ENCODE measurements at places on chromosomes 11 and 22.

DNA sequence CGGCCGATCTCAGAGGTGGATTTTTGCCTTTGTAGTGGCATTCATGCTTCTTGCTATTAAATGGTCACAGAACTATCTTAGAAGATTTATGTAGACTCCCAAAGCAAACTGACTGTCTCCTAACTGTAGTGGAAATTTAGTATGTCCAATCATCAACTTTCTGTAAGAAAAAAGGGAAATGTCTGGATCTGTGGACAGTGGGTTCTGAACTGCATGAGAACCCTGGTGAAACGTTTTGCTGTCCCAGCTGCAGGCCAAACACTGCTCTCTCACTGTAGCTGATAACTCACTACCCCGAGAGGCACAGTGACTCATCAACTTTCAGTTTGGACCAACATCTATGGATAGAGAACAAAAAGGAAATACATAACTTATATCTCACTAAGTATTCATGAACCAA, 387.1 kb downstream of the SOX6 start:
- DNase-seq: no peak

- DNase-seq: peak; percentile 73
Observed at GRCh38 chr11:73625696-73626318, 20.6 kb upstream of the PLEKHB1 start.

GRCh38 chr22:35978201-35978600, 50.4 kb downstream of the RBFOX2 start:
- DNase-seq: no peak

GRCh38 chr11:117457835-117458234, 130.2 kb downstream of the CEP164 start:
- no peak for DNase-seq

DNA sequence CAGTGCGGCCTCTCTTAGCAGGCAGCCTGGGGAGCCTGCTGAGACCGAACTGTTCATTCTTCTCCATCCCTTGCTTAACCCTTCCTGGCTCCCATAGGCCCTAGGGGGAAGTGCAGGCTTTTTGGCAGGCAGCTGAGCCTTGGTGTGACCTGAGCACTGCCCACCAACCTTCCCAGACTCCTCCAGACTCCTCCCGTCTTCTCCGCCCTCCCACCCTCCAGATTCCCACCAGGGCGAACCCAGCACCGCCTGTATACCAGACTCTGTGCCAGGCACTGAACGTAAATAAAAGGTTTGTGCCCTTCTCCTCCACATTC, 7.9 kb downstream of the RELT start:
- DNase-seq: no peak

DNA sequence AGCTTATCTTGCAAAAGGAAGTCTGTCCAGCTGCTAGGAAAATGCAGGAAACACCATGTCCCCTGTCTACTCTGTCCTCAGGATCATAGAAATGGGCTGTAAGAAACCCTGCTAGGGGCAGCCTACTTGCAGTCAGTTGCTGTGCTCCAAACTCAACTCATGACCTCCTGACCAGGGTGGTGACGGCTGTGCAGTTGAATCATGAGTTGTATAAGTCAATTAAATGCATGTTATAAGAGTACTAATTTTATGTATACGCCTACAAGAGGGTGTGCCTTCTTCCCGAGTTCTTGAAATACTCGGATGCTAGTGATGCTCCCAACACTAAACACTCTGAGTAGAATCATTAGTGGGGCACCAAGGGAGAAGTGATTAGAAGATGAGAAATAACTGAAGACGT, 776.4 kb downstream of the OPCML start:
- no peak for DNase-seq

DNA sequence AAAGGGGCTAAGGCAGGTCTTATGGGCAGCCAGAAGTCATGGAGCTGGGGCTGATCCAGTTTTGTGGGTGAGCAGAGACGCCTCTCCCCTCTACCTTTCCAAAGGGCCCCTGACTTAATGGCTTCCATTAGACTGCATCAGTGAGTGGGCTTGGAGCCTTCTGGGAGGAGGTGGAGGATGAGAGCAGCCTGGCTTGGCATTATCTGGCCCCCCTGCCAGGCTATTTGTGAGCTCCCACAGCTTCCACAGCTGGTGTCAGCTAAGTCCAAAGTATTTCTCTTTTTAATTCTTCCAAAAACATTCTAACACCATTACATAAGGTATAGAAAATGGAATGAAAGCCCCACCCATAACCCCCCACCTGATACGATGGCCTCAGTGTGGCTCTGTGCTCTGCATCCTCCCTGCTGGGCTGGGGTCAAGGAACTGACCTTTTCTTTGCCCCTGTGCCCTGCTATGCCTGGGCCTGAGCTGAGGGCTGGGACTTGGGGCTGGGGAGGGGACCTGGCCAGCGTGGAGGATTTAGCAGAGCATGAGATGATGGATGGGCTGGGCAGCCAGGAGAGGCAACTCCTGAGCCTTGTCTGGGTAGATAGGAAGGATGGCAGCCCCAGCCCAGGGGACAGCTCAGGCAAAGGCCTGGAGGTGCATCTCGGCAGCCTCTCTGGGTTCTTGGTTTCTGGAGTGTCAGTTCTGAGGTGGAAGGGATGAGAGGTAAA, 4.0 kb downstream of the AIFM3 start:
- DNase-seq: no peak

GRCh38 chr11:125397421-125397820, 98.6 kb downstream of the FEZ1 start:
- DNase-seq: no peak

DNA sequence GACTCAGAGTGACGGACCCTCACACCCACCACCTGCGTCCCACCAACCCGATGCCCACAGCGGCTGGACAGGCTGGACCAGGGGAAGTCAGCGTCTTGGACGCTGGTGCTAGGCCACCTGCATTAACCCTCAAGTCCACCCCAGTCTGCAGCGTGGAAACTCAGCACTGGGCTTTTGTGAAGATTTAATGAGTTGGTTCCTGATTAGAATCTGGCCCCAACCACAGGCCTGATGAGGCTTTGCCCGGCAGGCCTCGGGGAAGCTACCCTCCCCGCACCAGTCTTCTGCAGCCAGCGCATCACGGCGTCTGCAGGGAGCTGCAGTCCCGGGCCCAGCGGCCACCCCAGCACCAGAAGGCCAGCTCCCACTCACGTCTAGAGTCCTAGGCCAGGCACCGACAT, 101.0 kb downstream of the BRD1 start:
- no peak for DNase-seq

GRCh38 chr11:62917906-62918502, 3.2 kb downstream of the CHRM1 start:
- no peak for DNase-seq

- no peak for DNase-seq
Observed at GRCh38 chr11:13229136-13229535, 48.5 kb upstream of the BMAL1 start.

GRCh38 chr11:77309401-77310085, 8.1 kb upstream of the GDPD4 start:
- no peak for DNase-seq

- no peak for DNase-seq
Observed at GRCh38 chr22:46460857-46461256, 76.6 kb downstream of the CELSR1 start.

DNA sequence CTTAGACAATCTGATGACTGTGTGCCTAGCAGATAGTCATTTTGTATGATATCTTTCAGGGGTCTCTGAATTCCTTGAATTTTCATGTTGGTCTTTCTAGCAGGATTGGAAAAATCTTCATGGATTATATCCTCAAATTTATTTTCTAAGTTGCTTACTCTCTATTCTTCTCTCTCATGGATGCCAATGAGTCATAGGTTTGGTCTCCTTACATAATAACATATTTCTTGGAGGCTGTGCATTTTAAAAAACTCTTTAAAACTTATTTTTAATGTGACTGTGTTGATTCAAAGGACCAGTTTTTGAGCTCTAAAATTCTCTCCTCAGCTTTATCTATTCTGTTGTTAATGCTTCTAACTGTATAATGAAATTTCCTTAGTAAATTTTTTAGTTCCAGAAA, 198.7 kb downstream of the AASDHPPT start:
- DNase-seq: no peak

- DNase-seq: no peak
Observed at GRCh38 chr11:45163956-45164575, 17.6 kb downstream of the PRDM11 start.

GRCh38 chr11:6608011-6608410, 4.0 kb downstream of the TAF10 start:
- DNase-seq: no peak

DNA sequence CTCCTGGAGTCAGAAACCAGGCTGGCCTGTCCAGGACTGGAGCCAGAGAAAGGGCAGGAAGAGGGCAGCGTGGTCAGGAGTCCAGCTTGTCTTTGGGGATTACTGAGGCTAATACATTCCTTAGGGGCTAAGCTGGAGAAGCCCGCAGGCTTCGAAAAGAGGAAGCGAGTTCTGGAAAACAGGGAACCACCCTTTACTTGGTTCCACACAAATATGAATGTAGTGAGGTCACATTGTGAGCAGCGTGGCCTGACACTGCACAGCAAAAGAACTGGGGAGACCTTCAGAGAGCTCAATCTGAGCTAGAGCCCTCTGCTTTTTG, 132.3 kb downstream of the CEP164 start:
- no peak for DNase-seq

GRCh38 chr11:109016724-109017123, 351.9 kb downstream of the DDX10 start:
- DNase-seq: no peak

DNA sequence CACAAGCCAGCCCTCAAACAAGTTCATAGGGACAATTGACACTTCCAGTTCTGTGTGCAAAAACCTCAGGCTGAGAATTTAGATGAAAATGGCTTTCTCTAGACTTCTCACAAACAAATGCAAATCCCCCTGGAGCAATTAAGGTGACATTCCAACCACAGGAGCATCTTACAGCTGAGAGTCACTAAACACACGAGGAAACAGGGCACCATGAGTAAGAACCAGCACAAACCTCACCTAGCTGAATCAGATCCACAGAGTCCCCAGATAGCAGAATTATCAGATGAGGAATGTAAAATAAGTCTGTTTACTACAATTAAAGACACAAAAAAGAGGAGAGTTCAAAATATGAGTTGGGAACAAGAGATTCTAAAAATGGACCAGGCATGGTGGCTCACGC, 51.5 kb downstream of the RTL6 start:
- DNase-seq: no peak

DNA sequence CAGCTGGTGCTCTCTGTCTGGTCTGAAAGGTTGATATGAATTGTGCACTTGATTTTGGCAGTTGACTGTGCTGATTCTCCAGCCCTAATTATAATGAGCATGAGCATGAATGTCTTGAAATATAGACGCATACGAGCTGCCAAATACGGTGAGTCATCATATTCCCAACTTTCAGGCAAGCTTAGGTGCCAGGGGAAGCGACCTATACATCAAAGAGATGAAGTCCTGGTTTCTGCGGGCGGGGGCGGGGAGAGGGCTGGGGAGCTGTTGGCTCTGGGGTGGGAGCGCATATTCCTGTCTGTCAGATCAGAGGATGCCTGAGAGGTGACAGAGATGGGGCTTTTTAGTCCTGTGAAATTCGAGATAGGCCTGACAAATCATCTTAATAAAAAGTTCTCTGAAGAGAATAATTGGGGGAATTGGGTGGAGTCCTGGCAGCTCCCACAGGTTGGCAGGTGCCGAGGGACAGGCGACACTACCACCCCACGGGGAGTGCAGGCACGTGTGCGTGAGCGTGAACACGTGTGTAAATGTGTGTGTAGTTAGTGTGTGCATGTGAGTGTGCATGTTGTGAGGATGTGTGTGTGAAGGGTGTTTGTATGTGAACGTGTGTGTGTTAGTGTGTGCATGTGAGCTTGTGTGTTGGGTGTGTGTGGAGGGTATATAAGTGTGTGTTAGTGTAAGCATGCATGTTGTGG, 865.3 kb downstream of the TBC1D22A start:
- no peak for DNase-seq

DNA sequence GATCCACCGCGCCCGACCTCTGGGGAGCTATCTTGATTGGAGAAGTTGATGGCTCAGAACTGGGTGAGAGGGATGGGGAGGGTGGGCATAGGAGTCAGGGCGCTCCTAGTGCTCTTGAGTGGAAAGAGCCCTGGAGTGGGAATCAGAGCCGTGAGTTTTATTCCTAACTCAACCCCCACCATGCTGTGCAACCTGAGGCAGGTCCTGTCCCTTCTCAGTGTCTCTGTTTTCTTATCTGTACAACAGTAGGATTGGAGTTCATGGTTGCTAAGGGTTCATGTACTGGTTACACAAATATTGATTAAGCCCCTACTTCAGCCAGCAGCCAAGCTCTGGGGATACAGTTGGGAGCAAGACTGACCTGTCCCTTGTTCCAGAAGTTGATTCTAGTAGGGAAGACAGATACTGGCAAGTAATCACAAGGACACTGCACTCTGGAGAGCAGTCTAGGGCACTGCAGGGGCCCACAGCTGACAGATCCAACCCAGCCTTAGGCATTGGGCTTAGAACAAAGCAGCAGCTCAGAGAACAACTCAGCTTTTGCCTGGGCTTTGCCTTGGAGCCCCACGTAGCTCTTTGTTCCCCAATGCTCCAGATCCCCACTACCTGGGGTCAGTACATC, 12.4 kb upstream of the DAGLA start:
- DNase-seq: no peak

GRCh38 chr11:92449780-92450179, 225.2 kb downstream of the FAT3 start:
- DNase-seq: no peak

- no peak for DNase-seq
Observed at GRCh38 chr11:99934008-99934407, 753.1 kb upstream of the ARHGAP42 start.

- no peak for DNase-seq
Observed at GRCh38 chr11:60988658-60989057, 17.2 kb downstream of the CD6 start.

DNA sequence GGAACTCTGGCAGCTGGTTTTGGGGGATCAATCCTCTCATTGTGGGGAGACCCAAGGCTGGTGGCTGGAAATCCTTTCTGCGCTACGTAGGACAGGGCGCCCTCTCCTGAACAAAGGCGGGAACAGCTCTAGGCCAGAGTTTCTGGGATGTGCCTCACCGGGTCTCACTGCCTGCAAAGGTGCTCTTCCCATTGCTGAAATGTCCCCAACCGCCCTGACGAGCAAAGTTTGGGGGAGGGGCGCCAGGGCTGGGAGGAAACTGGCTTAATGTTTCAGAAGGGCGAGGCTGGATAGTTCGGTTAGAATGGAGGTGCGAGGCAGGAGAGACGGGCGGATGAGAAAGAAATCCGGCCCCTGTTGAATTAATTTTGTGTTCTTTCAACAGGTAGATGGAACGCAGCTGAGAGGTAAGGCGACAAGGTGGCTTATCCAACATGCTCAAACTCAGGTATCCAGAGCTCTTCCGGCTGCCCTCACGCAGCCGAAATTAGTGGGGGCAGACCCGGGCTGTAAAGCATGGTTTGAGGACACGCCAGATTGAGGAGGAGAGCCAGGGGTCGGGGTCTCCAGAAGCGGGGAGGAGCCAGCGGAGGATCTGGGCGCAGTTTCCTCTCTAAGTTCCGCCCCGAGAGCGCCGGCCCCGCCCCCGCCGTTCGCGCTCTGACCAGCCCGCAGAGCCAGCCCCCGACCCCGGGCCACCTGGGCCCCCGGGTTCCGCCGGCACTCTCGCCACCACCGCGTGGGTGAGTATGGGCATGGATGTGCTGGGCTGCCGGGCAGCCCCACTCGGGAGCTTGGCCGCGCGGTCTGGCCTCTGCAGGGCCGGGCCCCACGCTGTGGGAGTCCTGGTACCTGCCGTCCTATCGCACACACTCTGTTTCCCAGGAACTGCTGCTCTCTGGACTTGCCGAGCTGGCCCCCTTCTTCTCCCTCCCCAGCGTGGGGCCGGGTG, at the start of gene PGAP2:
PGAP2 (plus strand) TSS at position 652 of the 952 bp plus-strand sequence. CDS start 2,700 bp downstream, outside the sequence.
- DNase-seq: peak; percentile 58
